ENCODE measurements at places on chromosomes 6 and 20.

GRCh38 chr20:15705975-15706374, 867.3 kb downstream of the KIF16B start:
- no peak for DNase-seq

DNA sequence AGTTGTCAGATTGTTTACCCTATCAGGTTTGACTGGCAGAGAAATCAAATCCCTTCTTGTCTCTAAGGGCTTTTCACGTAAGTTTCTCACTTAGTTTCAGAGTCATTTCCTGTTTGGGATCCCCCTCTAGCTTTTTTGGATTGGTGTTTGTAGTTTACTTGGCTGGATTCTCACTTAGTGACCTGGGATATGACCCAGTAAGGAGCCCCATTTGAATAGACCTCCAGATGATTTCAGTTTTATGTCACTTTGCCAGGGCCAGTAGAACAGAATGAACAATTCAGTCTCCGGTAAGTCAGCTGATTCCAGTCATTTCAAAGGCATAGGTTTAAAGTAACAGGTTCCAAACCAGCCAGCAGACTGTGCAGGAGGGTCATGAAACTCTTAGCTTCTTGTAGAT, 8.2 kb downstream of the FAM135A start:
- DNase-seq, result no peak

DNA sequence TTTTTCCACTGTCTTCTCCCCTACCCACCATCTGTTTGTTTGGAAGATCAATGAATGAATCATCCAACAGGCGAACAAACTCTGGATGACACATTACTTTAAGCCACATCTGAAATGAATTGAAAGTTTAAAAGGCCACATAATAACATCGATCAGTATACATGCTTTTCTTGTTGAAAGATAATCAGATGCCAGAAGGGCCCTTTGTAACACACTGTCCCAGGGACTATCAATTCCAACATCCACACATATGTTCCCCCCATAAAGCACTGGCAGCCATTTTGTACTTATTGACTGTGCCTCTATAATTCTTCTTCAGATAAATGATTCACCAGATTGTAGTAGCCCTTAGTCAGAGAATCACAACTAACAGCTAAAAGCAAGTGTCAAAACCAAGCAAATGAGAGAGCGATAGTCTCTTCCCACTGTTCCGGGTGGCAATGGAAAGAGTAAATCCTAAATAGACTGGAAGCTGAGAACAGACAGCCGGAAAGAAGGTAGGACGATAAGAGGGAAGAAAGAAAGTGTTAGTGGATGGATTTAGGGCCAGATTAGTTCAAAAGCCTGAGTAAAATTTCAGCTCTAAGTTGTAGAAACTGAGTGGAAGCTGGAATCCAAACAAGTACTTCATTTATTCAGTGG, 184.9 kb upstream of the TENT5A start:
- no peak for DNase-seq

GRCh38 chr6:107110200-107110599, 5.1 kb downstream of the BEND3 start:
- DNase-seq, result no peak

DNA sequence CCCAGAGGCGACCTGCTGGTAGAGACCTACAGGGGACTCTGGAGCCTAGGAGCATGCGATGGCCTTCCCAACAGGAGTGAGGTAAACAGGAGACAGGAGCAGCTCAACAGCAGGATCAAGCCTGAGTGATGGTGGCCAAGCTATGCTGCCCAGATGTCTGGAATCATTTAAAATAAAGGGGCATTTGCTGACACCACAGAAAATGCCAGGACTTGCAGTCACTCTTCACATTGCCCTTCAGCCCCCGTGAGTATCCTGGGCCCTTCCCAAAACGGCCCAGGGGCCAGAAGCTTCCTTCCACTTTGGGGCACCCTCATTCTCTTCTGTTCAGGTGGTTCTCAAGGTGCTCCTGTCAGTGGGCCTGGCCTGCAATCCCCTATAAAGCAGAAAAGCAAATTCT, 23.2 kb downstream of the INSM1 start:
- no peak for DNase-seq

DNA sequence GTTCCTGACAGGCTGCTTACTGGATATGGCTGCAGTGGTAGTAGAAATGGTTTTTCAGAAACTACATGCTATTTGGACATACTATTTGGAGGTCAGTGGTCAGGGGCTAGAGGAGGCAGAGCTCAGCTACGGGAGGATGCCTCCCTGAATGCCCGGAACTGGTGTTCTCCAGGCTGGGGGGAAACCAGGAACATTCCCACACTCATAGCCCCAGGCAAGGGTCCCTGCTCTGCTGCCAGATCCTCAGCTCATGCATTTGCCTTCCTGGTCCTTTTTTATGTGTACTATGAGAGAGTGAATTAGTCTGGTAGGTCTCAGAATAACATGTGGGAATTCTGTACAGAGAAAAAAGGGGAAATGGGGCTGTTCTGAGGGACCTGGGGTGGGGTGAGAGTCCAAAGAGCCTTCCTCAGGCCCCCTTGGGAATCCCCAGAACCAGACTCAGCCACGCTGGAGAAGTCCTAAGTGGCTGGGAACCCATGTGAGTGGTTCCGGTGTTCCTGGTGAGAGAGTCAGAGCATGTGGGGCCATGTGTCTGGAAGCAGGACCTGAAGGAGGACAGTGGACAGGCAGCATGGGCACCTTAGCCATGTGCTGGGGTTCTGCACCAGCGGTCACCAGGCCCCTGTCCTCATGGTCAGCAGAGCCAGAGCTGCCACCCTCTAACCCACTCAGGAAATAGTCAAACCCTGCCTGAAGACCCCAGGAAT, 58.0 kb upstream of the MYL9 start:
- no peak for DNase-seq

GRCh38 chr20:37649017-37649416, 44.8 kb upstream of the CTNNBL1 start:
- DNase-seq, result no peak

DNA sequence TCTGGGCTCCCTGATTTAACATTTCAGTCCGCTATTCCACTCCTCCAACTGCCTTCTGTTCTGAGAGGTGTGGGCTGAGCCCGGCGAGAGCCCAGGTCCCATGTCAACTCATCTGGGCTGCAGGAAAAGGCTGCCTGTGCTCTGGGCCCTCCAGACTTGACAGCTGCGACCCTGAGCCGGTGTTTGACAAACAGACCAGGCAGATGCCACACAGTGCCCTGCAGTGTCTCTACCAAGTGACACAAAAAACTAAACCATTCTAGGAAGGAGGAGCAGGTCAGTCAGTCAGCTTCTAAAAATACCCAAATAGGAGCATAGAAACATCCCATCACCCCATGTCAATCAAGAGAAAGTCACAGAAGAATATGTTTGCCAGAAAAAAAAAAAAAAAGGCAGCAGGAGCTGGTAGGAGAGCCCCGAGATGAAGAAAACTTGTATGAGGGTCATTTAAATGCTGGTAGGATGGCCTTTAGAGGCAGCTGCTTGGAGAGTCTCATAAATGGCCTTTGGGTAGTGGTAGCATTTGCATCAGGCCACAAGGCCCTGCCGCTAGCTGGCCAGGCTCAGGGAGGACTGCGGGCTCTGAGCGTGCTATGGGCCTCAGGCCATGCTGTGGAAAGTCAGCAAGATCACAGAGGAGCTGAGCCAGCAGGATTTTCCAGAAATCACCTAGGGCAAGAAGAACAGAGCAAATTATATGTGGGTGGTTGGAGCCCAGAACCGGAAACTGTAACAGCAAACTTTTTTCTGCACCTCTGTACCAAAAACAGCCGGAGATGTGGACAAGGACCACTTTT, 36.6 kb upstream of the GFOD1 start:
- no peak for DNase-seq

DNA sequence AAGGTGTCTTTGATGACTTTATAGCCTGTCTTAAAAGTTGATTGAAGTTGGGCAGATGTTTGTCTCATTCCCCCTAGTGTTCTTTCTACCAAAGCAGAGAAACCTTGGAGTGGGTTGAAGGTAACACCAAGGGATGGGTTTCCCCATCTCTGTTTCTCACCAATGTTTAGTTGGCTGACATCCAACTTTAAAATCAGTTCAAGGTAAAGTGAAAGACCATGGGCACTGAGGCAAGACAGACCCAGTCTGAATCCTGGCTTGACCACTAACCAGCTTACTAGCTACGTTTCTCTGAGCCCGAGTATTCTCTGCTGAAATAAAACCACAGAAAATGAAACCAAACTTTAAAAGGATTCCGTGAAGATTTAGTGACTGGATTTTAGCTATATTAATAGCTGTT, 258.9 kb downstream of the KIF16B start:
- no peak for DNase-seq

- no peak for DNase-seq
Observed at GRCh38 chr6:75020376-75020775, 185.5 kb downstream of the COL12A1 start.

GRCh38 chr20:19652591-19653026, 105.4 kb upstream of the RIN2 start:
- DNase-seq, result no peak

GRCh38 chr6:166656230-166657151, 29.4 kb upstream of the RPS6KA2 start:
- DNase-seq, result no peak

DNA sequence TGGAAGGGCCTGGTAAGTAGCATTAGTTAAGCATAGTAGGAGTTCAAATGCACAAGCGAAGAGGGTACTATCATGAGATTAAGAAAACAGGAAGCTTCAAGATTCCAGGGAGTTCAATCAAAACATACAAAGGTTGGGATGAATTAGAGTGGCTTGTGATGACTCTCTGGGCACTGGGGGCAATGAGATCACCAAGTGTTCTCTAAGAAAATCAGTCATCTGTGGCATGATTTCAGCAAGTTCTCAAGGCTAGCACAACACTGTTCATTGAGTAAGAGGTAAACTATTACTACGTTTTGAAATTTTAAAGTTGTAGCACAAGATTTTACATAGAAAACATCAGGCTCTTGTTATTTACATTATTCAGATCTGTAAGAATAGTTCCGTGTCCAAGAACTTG, 139.7 kb upstream of the FLRT3 start:
- DNase-seq, result no peak

- DNase-seq, result no peak
Observed at GRCh38 chr6:35750557-35750956, 13.7 kb downstream of the ARMC12 start.

- DNase-seq, result peak; percentile 16
Observed at GRCh38 chr6:7644417-7644816, 54.4 kb downstream of the SNRNP48 start.

- no peak for DNase-seq
Observed at GRCh38 chr6:134455319-134455718, 137.4 kb upstream of the SGK1 start.

DNA sequence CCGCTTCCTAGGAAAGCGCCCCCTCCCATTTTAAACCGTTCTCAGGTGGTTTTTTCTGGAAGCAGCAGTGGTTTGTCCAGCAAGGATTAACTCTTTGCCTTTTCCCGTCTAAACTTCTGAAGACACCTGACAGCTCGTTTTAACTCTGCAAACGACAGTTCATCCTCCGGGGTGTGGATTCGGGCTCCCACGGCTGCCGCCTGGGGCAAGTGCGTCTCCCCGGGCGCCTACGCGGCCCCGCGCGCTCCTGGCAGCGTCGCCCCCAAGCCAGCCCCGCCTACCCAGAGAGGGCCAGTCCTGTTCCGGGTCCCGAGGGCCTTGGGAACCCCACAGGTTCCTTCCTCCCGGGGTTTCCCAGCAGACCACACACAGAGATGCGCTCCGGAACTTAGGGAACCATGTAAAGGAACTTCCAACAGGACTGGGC, 54.4 kb downstream of the PRR18 start:
- peak; percentile 39 for DNase-seq

GRCh38 chr6:136383268-136383937, 93.8 kb upstream of the BCLAF1 start:
- no peak for DNase-seq

DNA sequence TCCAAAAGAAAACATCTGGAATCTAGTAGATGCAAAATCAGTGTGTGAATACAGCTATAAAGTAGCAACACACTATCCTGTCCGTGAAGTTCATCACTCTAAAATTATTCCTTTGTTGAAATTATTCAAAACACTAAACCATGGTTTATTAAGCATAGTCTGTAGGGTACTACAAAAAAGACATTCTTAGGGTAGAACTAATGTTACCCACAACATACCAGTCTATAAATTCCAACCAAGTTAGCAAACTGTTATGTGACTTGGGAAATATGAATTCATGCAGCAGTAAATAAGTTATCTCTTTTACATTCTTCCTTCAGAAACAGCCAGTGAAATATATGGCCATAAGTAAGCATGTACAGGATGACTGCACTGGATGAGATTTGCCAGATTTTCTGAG, 580.3 kb upstream of the ADGRB3 start:
- no peak for DNase-seq

- DNase-seq, result no peak
Observed at GRCh38 chr20:18218280-18218679, 70.0 kb upstream of the ZNF133 start.

DNA sequence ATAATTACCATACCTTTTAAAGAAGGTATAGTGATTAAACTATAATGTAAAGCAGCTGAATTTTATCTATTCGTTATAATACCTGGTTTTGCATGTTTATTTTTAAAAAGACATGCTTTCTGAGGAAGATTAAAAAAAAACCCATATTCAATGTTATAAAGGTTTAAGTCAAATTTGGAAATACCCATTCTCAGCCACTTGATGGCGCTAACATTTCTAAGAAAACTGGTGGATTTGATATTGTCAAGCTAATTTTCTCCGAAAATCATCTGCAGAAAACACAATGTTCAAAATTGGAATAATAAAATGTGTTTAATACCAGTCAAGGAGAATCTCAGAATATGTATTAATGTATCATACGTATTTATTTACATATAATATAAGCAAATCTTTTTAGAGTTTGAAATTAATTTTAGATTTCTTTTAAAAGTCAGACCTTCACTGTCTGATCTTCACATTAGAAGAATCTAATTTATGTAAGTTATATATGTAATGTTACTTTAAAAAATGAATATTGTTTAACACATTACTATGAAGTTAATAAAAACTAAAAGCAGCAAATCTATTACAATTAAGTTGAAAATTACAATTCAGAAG, 35.0 kb downstream of the SHPRH start:
- DNase-seq, result no peak

- DNase-seq, result no peak
Observed at GRCh38 chr6:44411141-44411540, 23.6 kb downstream of the CDC5L start.

DNA sequence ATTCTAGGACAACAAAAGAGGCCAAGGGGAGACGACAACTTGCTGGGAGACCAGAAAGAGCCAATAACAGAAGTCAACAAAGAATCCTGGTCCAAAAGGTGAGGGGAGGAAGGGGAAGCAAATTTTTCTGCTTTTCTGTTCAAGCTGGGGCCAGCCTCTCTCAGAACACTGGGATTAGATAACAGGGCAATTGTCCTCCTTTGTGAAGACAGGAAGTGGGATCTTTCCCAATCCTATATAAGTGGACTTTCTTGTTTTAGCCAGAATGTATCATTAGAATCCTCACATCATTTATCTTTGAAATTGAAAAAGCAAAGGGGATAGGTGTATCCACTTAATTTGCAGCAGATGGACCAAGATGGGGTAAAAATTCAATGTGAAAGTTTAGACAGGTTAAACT, 101.2 kb upstream of the COL21A1 start:
- no peak for DNase-seq

DNA sequence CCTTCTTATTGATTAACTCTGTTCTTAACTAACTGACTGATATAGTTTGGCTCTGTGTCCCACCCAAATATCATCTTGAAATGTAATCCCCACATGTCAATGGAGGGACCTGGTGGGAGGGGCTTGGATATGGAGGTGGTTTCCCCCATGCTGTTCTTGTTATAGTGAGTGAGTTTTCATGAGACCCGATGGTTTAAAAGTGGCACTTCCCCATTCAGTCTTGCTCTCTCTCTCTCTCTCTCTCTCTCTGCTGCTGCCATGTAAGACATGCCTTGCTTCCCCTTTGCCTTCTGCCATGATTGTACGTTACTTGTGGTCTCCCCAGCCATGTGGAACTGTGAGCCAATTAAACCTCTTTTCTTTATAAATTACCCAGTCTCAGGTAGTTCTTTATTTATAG, 81.8 kb upstream of the SPACA1 start:
- DNase-seq, result no peak
